Stimulated activated CD4-positive, alpha-beta T cell treated with anti-CD3 and anti-CD28 coated beads, Interleukin-15, amount 100 ng/mL, for 1 hour (primary cell): ENCODE measurements at places on chromosomes 2 and 18.

DNA sequence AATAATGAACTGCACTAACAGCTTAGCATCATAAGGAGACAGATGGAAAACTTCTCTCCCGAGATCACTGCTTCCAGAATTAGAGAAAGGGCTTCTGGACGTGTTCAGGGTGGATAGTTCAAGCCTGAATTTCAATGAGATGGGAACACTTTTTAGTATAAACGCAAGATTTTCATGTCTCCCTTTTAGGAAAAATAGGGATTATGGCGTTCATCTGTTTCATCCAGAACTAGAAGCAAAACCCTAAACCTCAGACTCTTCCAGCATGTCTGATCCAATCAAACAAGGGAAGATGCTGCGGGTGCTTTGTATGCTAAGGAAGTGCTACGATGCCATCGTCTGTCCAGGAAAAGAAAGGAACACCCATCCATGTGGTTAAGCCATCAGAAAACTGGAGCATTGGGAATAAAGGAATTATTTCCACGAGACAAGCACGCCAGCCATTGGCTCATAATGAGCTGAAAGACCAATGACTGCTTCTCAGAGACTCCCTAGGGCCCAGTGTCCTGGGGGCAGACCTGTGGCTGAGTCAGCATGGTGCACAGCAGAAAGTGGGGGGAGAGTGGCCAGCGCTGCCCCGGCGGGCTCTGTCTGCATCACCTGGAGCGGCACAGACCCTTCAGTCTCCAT lies 65.9 kb upstream of the AFF3 start:
- DNase-seq: no peak

DNA sequence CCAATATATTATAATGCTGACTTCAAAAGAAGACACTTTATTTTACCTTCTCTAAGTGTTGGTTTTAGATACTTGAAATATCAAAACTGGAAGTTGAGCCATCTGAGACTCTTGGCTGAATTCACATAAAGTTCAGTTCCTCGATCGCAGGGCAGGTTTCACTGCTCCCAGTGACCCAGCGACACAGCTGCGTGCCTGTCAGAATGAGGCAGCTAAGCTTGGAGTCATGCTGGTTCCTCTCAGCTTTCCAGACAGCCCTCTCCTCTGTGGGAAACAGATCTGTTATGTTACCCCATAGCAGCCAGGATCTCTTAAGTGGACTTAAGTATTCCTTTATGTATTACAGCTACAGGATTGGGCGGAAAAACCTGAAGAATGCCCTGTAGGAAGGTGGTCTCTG lies 142.8 kb upstream of the ALPP start:
- no peak for DNase-seq

DNA sequence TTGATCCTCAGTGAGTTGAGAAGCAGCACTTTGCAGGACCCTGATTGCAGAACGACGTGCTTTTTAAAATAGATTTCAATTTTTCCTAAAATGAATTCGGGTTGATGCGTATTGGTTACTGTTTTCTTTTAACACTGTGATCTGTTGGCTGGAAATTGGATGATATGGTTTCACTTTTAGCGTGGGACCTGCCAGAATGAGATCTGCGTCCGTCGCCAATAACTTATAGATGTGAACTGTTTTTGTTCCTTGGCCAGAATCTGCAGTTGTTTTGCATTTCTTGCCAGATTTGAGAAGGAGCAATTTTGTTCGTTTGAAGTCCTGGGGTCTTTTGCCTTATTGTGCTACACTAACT lies 703 bp downstream of the UGGT1 start:
- DNase-seq: no peak

DNA sequence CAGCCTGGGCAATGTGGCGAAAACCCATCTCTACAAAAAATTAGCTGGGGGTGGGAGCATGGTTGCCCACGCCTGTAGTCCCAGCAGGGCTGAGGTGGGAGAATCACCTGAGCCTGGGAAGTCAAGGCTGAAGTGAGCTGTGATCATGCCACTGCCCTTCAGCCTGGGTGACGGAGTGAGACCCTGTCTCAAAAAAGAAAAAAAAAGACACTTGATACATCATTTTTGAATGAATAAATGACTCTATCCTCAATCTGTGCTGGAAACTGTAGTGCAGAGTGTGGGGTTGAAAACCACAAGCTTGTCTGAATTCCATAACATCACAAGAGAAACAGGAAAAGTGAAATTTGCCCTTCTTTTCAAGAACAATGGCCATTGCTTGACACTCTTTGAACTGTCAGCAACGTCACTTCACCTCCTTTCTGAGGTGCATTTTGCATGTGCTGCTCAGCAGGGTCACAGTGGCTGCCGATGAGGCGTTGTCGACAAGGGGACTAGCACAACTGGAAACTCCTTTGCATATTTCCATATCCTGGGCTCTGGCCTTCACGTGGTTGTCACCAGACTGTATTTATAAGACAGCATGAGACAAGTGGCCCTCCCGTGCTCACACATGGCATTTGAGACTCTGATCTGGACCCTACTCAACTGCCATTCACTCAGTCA lies 54.2 kb downstream of the DDX1 start:
- no peak for DNase-seq

GRCh38 chr2:47223980-47224379 lies 68.9 kb upstream of the STPG4 start:
- no peak for DNase-seq

DNA sequence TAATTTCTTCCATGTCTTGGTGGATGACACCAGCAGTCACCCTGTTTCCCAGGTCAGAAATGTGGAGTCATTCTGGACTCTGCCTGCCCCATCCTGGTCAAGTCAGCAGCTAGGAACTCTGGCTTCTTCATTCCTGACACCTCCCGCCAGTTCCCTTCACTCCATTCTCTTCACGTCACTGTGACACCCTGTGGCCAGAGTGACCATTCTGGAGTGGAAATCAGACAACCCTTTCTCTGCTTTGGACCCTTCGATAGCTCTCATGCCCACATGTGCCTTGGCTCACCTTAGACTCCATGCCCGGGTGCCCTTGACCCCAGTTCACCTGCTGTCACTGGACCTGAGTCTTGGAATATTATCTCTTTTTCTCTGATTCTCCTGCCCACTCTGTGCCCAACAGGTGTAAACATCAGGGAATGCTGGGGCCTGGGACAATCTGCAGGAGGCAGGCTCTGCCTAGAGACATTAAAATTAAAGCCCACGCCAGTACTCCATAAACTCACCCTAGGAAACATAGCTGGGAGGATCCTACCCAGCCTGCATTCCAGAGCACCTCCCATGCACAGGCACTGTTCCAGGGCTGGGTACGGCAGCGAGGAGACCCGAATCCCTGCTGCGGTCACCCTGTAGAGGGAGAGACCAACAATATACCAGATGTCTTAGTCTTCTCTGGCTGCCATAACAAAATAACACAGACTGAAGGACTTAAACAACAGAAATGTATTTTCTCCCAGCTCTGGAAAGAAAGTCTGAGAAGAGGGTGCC lies 41.1 kb upstream of the FAHD2A start:
- no peak for DNase-seq

DNA sequence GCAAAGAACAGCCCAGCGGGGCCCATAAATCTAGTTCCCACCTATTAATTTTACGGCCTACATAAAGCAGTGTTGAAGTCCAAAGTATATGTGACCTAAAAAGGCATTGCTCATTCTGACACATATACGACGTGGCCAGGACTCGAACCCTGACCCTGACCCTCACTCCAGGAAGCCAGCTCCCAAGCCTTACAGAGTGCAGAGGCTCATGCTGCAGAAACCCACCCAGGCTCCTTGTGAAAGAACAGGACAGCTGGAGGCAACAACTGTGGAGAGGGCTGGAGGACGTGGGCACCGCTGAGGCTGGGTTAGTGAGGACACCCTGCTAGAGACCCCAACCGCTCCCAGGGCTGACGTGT lies 221.6 kb downstream of the CYP26B1 start:
- no peak for DNase-seq

- no peak for DNase-seq
Observed at GRCh38 chr2:8394569-8395359, 287.1 kb upstream of the ID2 start.

DNA sequence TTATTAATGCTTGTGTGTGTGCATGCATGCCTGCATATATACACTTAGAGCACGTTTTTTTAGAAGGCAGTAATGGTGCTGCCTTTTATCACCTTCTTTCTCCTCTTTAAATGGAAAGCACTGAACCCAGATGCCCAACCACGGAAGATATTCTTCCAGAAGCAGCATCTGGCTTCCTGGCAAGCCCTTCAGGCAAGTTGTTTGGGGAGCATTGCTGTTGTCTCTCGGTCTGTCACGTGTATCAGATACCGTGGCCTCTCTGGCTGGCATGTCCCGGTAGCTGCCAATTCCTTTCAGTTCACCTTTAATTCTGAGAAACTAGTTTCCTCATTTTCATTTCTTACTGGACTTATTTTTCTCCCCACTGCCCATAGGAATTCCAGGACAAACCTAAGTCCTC lies 587.8 kb downstream of the ARHGAP15 start:
- DNase-seq: no peak

- no peak for DNase-seq
Observed at GRCh38 chr2:134347756-134348155, 93.9 kb downstream of the MGAT5 start.

GRCh38 chr2:167345559-167345958 lies 457.3 kb downstream of the XIRP2 start:
- no peak for DNase-seq

- DNase-seq: no peak
Observed at GRCh38 chr2:215832791-215833190, 180.6 kb downstream of the MREG start.

DNA sequence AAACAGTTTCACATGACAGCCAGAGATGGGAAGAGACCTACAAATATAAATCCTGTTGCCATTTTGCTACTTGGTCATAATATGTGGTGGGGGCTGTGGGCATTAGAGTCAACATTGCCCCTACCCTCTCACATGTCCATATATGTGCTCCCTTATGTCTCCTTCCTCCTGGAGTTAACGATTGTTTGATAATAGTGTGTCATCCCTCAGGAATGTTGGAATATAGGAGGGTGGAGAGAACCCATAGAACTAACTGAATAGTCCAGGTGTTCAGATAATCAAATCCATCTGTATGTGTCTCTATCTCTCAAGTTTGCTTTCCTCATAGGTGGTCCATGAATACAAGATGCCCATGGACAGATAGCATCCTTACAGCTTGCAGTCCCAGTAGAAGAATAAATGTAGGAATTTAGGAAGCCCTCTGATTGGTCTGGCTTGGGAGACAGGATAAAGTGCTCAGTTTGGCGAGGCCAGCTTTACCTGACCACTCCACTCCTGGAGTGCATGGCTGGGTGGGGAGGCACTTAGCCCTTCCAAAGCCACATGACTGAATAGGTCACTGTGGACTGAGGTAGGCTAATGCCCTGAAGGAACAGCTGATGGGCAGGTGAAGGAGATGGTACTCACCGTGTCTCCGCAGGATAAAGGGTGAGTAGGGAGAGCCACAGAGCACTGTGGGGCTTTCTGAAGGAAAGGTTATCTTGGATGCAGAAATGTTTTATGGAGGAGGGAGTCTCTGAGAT lies 166.9 kb downstream of the CDCA7 start:
- DNase-seq: no peak
